ENCODE measurements at places on chromosomes 5 and 9.

DNA sequence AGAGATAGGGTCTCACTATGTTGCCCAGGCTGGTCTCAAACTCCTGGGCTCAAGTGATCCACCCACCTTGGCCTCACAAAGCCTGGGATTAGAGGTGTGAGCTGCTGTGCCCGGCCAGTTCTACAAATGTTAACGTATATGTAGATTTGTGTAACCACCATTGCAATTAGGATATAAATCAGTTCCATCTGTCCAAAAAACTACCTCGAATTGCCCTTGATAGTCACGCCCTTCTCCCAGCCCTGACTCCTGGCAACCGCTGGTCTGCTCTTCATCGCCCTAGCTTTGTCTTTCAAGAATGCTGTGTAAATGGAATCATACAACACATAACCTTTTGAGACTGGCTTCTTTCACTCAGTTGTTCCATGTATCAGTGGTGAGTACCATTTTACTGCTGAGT lies 46.1 kb upstream of the PPARGC1B start:
- no peak for DNase-seq

- peak; percentile 59 for DNase-seq
These were observed 53.4 kb downstream of the TENT4A start for GRCh38 chr5:6766604-6767093.

GRCh38 chr5:38768412-38769211 lies 77.2 kb upstream of the OSMR start:
- no peak for DNase-seq

- no peak for DNase-seq
These were observed 26.9 kb downstream of the SPATA31C1 start for GRCh38 chr9:87944682-87945081.

- no peak for DNase-seq
These were observed 90.8 kb downstream of the TLE4 start for GRCh38 chr9:79662537-79662956.

- no peak for DNase-seq
These were observed 86.0 kb downstream of the SNCAIP start for GRCh38 chr5:122398016-122398415.

- DNase-seq: no peak
These were observed 46.9 kb upstream of the SYNPO start for GRCh38 chr5:150593593-150593992.

DNA sequence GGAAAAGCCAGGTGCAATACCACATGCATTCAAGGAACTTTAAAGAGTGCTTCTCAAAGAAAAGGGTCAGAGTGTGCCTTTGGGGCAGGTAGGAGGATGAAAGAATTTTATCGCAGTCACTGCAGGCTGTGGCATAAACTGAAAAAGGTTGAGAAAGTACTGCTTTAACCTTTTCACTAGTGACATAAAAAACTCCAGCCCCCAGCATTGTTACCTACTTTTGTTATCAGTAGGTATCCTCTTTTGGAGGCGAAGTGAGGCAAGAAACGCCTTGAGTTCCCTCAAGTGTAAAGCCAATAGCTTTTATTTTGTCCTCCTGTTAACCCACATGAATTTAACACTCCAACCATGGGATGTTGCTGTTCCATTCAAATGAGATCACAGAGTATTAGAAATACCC lies 64.7 kb upstream of the CHD1 start:
- no peak for DNase-seq

DNA sequence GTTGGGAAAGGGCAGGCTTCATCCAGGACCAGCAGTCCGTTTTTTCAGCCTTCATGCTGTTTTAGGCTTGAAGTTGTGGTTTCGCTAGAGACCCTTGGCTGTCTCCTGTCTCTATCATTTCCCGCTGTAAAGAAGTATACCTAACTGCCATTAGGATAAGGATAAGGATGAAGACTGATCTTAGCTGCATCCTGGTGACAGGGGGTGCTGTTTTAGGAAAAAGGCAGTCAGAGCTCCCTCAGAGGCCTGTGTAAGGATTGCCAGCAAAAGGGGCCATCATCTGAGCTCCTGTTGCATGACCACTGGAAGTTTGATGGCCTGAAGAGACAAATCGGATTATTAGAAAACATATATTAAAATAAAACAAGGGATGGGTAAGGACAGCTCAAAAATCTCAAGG lies 64.8 kb upstream of the FGF10 start:
- no peak for DNase-seq

DNA sequence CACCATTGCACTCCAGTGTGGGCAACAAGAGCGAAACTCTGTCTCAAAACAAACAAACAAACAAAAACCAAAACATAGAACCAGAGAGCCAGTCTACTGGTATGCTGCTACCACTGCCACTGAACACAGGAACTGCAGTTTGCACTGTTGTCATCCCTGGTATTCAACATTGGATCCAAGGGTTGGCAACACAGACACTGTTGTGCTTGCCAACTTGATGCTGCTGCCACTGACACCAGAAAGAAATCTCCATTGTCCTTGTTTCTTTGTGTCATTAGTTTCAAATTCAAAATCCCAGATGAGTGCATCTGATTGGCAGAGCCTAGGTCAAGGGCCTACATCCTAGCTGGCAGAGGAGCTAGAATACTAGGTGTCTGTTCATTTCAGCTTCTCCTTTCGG lies 16.2 kb downstream of the HINT1 start:
- no peak for DNase-seq

DNA sequence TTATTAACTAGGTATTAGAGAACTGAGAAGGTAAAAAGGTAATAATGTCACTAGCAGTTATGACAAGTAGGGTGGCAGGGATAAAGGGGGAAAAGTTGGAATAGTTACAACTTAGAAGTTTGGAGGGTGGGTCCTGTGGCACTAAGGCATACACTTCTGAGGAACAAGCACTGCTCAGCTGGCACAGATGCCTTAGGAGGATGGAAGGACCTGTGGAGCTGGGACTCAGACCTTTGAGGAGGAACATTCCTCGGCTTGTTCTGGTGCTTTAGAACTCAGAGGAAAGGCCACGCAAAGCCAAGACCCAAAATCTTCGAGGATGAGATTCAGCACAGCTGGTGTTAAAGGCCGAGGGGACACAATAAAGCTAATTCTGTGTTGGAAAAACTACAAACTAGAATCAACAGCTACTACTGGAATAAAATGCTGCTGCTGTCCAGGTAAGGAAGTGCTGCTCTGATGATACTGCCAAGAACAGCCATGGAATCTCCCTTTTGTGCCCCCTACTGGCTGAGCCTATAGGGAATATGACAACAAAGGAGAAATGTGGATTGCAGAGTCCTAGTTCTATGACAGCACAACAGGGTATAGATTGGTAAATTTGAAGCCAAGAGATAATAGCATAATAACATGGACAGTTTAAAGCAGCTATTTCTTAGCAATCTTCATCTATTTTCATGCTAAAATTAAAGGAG lies 126.7 kb downstream of the SLC25A46 start:
- peak; percentile 32 for DNase-seq

- no peak for DNase-seq
These were observed 153.7 kb upstream of the DAPK1 start for GRCh38 chr9:87343816-87344430.

DNA sequence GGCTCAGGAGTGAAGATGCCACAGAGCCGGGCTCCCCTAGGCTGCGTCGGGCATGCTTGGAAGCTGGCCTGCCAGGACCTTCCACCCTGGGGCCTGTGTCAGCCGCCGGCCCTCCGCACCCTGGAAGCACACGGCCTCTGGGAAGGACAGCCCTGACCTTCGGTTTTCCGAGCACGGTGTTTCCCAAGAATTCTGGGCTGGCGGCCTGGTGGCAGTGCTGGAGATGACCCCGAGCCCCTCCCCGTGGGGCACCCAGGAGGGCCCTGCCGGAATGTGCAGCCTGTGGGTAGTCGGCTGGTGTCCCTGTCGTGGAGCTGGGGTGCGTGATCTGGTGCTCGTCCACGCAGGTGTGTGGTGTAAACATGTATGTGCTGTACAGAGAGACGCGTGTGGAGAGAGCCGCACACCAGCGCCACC lies 113.1 kb downstream of the RXRA start:
- DNase-seq: no peak

DNA sequence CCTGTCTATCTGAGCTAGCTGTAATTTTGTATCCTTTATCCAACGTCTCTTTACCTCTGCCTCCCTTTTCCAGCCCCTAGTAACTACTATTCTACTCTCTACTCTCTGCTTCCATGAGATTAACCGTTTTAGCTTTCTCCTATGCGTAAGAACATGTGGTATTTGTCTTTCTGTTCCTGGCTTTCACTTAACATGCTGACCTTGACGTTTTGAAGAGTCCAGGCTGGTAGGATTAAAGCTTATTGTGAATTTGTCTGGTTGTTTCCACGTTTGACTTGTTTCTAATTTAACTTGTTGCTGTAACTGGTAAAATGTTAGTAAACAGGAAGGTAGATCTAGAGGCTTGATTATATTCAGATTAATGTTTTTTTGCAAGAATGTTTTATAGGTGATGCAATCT lies 385.3 kb downstream of the PSAT1 start:
- DNase-seq: no peak

DNA sequence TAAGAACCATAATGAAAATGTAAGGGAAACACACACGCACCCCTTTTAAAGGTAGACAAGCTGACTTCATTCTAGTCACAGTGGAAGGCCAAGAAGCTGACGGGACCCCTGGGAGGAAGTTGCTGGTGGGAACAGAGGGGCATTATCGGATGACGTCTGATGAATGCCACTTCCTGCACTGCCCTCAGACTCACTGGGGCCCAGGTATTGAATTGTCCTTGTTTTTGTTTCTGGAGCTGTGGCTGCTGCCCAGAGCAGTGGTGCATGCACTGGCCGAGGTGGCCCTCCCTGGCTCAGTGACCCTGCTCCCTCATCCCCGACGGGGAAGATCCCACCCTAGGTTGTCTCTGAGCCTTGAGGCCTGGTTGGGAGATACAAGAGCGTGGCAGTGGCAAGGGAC lies 15.3 kb upstream of the RPL26L1 start:
- no peak for DNase-seq

DNA sequence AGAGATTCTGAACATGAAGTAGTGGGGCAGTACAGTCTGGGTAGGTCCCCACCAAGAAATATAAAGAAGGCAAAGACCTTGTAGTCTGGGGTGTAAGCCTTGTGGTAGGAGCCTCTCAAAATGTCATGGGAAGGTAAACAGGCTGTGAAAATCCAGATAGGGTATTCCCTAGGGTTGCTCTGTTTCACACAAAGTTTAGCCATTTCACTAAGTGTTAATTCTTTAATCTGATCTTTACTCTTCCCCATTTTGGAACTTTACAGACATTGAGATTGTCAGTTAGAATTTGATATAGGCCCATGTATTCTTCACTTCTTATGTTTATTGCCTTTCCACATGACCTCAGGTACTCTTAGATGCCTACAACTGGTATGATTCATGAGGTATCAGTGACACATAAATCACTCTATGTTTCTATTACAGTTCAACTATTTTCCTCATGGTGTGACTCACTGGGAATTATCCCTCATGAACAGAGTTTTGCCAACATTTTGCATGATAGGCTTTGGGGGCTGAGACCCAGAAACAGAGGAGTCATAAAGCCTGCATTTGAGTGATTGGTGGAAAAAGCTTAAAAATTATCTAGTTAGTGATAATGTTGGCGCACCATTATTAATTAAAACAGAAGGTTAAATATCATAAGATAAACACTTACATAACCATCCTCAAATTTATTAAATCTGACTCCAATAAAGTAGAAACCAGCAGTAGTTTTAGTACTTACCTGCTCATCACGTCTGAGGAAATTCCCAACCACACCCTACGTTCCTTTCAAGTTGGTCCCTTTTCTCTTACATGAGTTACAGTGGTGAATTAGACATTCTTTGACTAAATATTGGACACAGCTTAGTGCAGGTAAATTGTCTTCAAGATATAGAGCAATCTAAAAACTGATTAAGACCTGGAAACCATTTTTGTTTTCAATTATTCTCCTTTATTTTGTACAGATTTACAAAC lies 399.8 kb upstream of the MEF2C start:
- no peak for DNase-seq

DNA sequence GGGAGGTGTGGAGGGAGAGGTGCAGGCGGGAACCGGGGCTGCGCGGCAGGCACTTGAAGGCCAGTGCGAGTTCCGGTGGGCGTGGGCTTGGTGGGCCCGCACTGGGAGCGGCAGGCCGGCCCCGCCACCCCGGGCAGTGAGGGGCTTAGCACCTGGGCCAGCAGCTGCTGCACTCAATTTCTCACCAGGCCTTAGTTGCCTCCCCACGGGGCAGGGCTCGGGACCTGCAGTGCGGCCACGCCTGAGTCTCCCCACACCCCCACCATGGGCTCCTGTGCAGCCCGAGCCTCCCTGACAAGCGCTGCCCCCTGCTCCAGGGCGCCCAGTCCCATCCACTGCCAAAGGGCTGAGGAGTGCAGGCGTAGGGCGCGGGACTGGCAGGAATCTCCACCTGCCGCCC lies 284.5 kb downstream of the DEPDC1B start:
- DNase-seq: no peak

DNA sequence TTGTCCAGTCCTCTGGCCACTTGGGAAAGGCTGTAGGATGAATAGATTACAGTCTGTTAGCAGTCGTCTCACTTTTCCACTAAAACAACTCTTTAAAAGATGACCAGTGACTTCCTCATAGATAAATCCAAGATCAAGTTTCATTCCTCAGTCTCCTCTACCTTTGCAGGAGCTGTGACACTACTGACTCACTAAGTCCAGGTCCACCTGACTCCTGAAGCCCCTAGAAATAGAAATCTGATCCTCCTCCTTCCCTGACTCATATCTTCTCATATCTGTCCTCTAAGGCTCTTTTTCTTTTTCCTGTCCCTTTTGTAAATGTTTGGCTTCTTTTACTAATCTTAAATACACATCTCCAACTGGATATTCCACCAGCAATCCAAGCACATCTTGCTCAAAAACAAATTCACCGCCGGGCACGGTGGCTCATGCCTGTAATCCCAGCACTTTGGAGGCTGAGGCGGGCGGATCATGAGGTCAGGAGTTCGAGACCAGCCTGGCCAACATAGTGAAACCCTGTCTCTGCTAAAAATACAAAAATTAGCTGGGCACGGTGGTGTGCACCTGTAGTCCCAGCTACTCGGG lies 2.6 kb downstream of the CCDC125 start:
- DNase-seq: no peak

GRCh38 chr5:40674661-40675235 lies 5.0 kb upstream of the PTGER4 start:
- DNase-seq: no peak

GRCh38 chr5:6820851-6821479 lies 107.7 kb downstream of the TENT4A start:
- DNase-seq: peak; percentile 78

GRCh38 chr5:160930406-160930805 lies 78.4 kb upstream of the ATP10B start:
- no peak for DNase-seq

DNA sequence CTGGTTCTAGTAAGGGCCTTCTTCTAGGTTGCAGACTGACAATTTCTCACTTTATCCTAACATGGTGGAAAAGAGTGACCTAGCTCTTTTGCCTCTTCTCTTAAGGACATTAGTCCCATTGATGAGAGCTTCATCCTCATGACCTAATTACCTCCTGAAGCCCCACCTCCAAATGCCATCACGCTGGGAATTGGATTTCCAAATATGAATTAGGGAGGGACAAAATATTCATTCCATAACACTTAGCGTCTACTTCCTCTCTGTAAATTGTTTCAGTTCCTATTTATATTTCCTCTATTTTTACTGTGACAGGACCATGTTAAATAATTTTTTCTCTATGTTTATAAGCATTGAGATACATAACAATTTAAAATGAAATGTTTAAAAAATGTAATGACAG lies 408.8 kb downstream of the CDH10 start:
- no peak for DNase-seq

- no peak for DNase-seq
These were observed 295.7 kb downstream of the EDIL3 start for GRCh38 chr5:84088996-84089395.

- no peak for DNase-seq
These were observed 5.6 kb downstream of the MAMDC2 start for GRCh38 chr9:70049236-70049635.

Measured in stimulated activated CD8-positive, alpha-beta memory T cell treated with anti-CD3 and anti-CD28 coated beads, Interleukin-4, amount 100 ng/mL, for 48 hours (primary cell).